ENCODE measurements at places on chromosomes 5 and 9. TPM values are rescaled to one million over a fixed set of nuclear protein-coding genes. Genes with fewer than 3 reads are reported as not detected.

GRCh38 chr9:80664327-80665210, 1024.8 kb downstream of the TLE1 start:
- no peaks in the 10 kb centered on the region for H3K4me1 ChIP-seq
- no peak overlapping the region for H3K27ac ChIP-seq
- no peak overlapping the region for H3K4me3 ChIP-seq
- no peak for DNase-seq
- no peaks in the 10 kb centered on the region for H3K36me3 ChIP-seq

GRCh38 chr5:143714629-143715028, 97.3 kb upstream of the HMHB1 start:
- no peaks in the 10 kb centered on the region for H3K27me3 ChIP-seq
- no peak overlapping the region for H3K27ac ChIP-seq
- H3K4me1 ChIP-seq, result no peaks in the 10 kb centered on the region
- no peak for DNase-seq
- H3K4me3 ChIP-seq, result no peak overlapping the region
- H3K36me3 ChIP-seq, result no peaks in the 10 kb centered on the region

GRCh38 chr5:180160215-180160614, 48.8 kb downstream of the RASGEF1C start:
- H3K4me3 ChIP-seq, result no peak overlapping the region
- H3K27ac ChIP-seq, result no peak overlapping the region
- peaks cover 14% of the 10 kb centered on the region for H3K27me3 ChIP-seq
- no peaks in the 10 kb centered on the region for H3K4me1 ChIP-seq
- H3K36me3 ChIP-seq, result no peaks in the 10 kb centered on the region
- no peak for DNase-seq

- no peak overlapping the region for H3K4me3 ChIP-seq
- no peaks in the 10 kb centered on the region for H3K36me3 ChIP-seq
- H3K27ac ChIP-seq, result no peak overlapping the region
- no peak for DNase-seq
Measured at GRCh38 chr5:74233091-74233490, 407.4 kb downstream of the ENC1 start.

DNA sequence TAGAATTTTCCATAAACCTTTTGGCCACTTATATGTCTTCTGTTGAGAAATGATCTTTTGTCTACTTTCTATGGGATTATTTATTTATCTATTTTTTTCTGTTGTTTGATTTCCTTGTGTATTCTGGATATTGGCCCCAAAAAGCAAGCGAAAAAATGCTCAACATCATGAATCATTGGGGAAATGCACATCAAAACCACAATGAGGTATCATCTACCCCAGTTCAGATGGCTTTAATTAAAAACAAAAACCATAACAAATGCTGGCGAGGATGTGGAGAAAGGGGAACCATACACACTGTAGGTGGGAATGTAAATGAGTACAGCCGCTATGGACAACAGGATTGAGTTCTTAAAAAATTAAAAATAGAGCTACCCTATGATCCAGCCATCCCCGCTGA, 125.0 kb upstream of the LPCAT1 start:
- no peak overlapping the region for H3K4me3 ChIP-seq
- H3K27ac ChIP-seq, result no peak overlapping the region
- peaks cover 12% of the 10 kb centered on the region for H3K4me1 ChIP-seq
- peaks cover 49% of the 10 kb centered on the region for H3K27me3 ChIP-seq
- no peak for DNase-seq

DNA sequence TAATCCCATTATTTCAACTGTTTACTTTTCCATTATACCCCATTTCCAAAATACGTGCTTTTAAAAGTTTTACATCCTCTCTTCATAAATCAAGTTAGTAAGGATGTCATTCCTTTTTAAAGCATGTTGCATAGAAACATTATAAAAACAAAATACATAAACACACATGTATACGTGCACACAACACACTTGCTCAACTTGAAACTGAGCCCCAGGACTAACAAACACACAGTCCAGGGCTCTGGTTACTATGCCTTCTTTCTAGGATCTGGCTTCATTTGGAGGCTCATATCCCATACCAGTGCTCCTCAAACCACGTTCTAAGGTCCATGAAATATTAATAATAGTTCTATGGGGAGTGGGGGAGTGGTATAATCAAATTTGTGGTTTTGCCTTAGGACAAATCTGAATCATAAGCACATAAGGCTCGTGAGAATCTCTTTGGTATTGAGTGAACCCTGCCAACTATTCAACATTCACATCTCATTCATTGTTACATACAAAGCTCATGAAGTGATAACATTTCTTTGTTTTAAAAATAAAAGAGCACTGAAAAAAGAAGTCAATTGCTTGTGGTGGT, 55.2 kb downstream of the NFIB start:
- H3K4me1 ChIP-seq, result no peaks in the 10 kb centered on the region
- DNase-seq, result no peak
- H3K4me3 ChIP-seq, result no peak overlapping the region
- no peaks in the 10 kb centered on the region for H3K36me3 ChIP-seq
- H3K27me3 ChIP-seq, result no peaks in the 10 kb centered on the region
- no peak overlapping the region for H3K27ac ChIP-seq

Gene SLCO6A1
- not detected for total RNA-seq

- H3K27me3 ChIP-seq, result no peaks in the 10 kb centered on the region
- peaks cover 84% of the 10 kb centered on the region for H3K4me1 ChIP-seq
- peaks cover 74% of the 10 kb centered on the region for H3K36me3 ChIP-seq
- H3K27ac ChIP-seq, result peak overlapping the region; percentile 95
Measured at GRCh38 chr9:129868872-129869486, 33.7 kb downstream of the USP20 start.

Gene PHPT1
- total RNA-seq, result 119 TPM

GRCh38 chr5:172891716-172892421, 57.8 kb downstream of the ERGIC1 start:
- peaks cover 4% of the 10 kb centered on the region for H3K36me3 ChIP-seq
- no peaks in the 10 kb centered on the region for H3K4me1 ChIP-seq
- H3K4me3 ChIP-seq, result no peak overlapping the region

Gene GRM6
- total RNA-seq, result not detected

Gene TAF9
- total RNA-seq, result 52.8 TPM

DNA sequence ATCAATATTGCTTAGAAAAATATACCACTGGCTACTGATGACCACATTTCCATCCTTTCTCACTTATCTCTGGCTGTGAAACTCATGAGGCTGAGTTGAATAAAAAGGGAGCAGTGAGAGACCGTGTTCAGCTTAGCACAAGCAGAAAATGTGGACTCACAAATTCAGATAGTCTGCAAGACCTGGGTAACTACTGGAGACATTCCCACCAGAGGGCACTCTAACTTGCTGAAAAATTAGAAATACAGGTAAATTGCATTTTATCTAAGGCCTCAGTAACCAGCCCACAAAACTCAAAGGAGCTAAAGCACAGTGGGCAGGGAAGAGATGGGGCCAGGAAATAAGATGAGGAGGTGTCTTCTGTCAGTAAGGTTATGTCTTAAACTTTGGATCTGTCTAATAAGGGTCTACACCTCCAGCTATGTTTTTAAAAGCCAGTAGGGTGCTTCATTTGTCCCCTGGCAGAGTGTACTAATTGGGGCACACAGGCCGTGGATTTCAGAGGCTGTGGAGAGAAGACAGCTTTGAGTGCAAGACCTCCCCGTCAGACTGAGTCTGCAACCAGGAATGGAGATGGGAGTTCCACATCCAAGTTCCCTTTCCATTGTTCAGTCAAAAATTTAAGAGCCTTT, 8.7 kb upstream of the NDUFB6 start:
- H3K4me1 ChIP-seq, result peaks cover 2% of the 10 kb centered on the region
- H3K36me3 ChIP-seq, result no peaks in the 10 kb centered on the region
- peaks cover 18% of the 10 kb centered on the region for H3K27me3 ChIP-seq
- no peak overlapping the region for H3K27ac ChIP-seq
- H3K4me3 ChIP-seq, result no peak overlapping the region
- DNase-seq, result peak; percentile 56

DNA sequence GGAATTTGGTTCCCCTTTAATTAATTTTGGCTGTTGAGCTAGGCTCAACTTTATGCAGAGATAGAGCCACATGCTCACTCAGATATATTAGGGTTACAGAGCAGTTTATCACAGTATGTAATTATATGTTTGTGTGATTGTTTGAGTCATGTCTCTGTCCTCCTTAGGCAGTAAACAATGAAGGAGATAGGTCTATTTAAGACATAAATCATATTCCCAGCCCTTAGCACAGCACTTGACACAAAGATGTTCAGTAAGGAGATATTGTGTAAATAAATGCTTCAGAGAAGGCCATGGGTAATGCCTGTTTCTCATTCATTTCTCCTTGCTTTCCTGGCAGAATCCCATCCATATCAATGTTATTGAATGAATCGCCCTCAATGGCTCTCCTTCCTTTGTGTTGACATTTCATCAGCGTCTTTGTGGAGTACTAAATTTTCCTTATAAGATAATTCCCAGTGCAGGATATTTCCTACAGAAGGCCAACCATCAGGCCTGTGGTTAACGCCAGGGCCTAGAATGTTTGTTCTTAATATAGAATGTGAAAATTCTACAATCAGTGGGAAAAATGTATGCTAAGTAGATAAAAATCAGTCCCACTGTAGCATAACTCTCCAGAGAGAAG, 408.0 kb downstream of the EBF1 start:
- H3K27ac ChIP-seq, result no peak overlapping the region
- H3K27me3 ChIP-seq, result peaks cover 3% of the 10 kb centered on the region
- H3K4me1 ChIP-seq, result no peaks in the 10 kb centered on the region
- no peak for DNase-seq

- no peaks in the 10 kb centered on the region for H3K4me1 ChIP-seq
- no peak for DNase-seq
- H3K36me3 ChIP-seq, result peaks cover 3% of the 10 kb centered on the region
- H3K27ac ChIP-seq, result no peak overlapping the region
- no peak overlapping the region for H3K4me3 ChIP-seq
- no peaks in the 10 kb centered on the region for H3K27me3 ChIP-seq
Measured at GRCh38 chr9:100379862-100380261, 27.1 kb upstream of the TEX10 start.

- H3K4me3 ChIP-seq, result no peak overlapping the region
- H3K27ac ChIP-seq, result no peak overlapping the region
- no peaks in the 10 kb centered on the region for H3K36me3 ChIP-seq
- H3K4me1 ChIP-seq, result no peaks in the 10 kb centered on the region
Measured at GRCh38 chr9:88813638-88814209, 177.5 kb upstream of the S1PR3 start.

DNA sequence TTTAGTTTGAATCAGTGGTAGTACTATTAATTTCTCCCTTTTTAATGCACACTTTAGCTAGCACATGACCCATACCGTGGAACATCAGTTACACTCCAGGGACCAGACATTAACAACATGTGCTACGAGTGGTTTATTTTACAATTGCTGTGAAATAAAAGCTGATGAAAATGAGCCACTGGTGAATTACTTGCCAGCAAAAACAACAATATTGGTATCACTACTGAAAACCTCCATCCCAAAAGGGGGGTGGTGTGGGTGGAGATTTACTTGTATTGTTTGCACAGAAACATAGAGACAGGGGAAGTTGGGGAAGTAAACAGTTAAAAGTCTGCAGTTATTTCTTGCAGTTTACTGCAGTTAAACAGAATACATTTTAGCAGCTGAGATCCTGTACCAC, 369.6 kb upstream of the GRAMD2B start:
- H3K27ac ChIP-seq, result no peak overlapping the region
- no peaks in the 10 kb centered on the region for H3K4me1 ChIP-seq
- H3K4me3 ChIP-seq, result no peak overlapping the region
- no peak for DNase-seq
- H3K36me3 ChIP-seq, result no peaks in the 10 kb centered on the region

Gene PDE6A
- total RNA-seq, result not detected

Gene SLCO4C1
- total RNA-seq, result 0.74 TPM

DNA sequence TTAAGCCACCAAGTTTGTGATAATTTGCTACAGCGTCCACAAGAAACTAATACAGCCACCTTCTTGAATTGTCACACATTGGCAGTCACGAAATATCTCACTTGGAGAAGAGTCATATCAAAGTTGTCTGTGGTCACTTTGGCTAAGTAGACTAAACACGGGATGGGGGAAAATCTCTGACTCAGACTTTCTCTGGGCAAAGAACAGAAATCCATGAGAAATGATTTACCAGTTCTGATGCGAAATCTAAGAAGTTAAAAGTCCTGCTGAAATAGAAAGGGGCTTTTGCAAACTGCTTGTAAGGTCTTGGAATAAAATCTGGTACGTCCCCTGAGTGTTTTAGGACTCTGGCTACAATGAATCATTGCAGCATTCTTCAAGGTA, 158.4 kb downstream of the COL23A1 start:
- H3K4me3 ChIP-seq, result no peak overlapping the region
- H3K27me3 ChIP-seq, result no peaks in the 10 kb centered on the region
- H3K27ac ChIP-seq, result no peak overlapping the region
- no peak for DNase-seq

DNA sequence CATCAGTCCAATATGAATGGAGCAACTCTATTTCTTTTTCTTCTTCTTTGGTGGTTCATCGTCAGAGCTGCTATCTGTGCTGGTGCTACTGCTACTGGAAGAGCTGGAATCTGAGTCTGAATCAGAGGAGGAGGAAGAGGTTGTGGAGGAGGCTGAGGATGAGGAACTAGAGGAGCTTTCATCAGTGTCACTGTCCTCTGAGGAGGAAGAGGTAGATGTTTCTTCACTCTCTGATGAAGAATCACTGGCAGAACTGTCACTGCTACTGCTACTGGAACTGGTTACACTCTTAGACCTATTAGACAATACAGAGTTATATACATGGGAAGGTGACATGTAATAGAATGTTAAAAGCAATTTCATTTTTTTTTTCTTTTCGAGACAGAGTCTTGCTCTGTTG, 27.8 kb downstream of the ZCCHC10 start:
- no peaks in the 10 kb centered on the region for H3K27me3 ChIP-seq
- peaks cover 17% of the 10 kb centered on the region for H3K36me3 ChIP-seq
- peaks cover 3% of the 10 kb centered on the region for H3K4me1 ChIP-seq
- H3K4me3 ChIP-seq, result no peak overlapping the region
- no peak overlapping the region for H3K27ac ChIP-seq

DNA sequence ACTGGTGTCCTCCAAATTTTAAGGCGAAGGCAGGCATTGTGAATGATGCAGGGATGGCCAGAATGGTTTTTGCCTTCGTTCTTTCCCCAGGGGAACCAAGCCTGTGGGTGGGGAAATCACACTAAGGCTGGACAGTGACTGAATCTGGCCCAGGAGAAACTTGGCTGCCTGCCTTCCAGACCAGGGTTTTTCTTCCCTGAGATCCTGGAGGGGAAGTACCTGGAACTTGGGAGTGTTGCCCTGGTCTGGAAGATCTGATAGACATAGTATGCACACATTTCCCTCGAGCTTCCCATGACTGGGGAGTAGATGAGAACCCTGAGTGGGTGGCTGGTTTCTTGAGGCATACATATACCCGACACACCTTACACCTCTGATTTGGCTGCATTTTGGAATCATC, 664 bp upstream of the IL11RA start:
- no peak overlapping the region for H3K27ac ChIP-seq
- no peaks in the 10 kb centered on the region for H3K27me3 ChIP-seq
- H3K4me3 ChIP-seq, result no peak overlapping the region

Gene GPR150
- total RNA-seq, result 0.83 TPM

GRCh38 chr5:8458038-8458383, 589.1 kb downstream of the MTRR start:
- peak overlapping the region; percentile 75 for H3K4me3 ChIP-seq
- H3K36me3 ChIP-seq, result peaks cover 4% of the 10 kb centered on the region
- DNase-seq, result no peak

Gene CSF2
- total RNA-seq, result 0.55 TPM

Gene FAM78A
- total RNA-seq, result 99.2 TPM

- no peaks in the 10 kb centered on the region for H3K27me3 ChIP-seq
- no peak for DNase-seq
- peak overlapping the region; percentile 6 for H3K27ac ChIP-seq
- H3K4me1 ChIP-seq, result peaks cover 14% of the 10 kb centered on the region
Measured at GRCh38 chr9:33111631-33112030, 35.2 kb upstream of the SMU1 start.

Gene IL13
- 1.6 TPM for total RNA-seq

Gene PCDH1
- total RNA-seq, result not detected
